Right kidney (tissue), 9 donors: ENCODE measurements at places on chromosomes 3 and 15.

- DNase-seq = no peak
These were observed 34.1 kb upstream of the MASP1 start for GRCh38 chr3:187325632-187326031.

DNA sequence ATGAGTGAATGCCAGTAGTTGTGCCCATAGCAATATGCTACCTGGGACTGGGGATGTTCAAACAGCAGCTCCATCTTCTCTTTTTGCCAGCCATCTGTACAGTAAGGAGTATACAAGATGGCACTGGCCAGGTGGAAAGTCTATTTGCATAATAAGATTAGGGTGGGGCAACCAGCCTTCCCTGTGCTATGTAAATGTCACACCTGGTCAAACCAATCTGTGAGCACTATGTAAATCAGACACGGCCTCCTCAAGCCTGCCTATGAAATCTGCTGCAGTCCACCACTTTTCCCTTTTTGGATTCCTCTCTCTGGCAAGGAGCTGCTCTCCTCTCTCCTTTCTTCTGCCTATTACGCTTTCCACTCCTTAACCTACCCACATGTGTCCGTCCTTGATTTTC lies 53.0 kb downstream of the C3orf80 start:
- DNase-seq = no peak

- DNase-seq = no peak
These were observed 162.4 kb downstream of the ADAMTSL3 start for GRCh38 chr15:83816124-83816883.

- no peak for DNase-seq
These were observed 50.6 kb upstream of the ULK4 start for GRCh38 chr3:42012383-42012934.

DNA sequence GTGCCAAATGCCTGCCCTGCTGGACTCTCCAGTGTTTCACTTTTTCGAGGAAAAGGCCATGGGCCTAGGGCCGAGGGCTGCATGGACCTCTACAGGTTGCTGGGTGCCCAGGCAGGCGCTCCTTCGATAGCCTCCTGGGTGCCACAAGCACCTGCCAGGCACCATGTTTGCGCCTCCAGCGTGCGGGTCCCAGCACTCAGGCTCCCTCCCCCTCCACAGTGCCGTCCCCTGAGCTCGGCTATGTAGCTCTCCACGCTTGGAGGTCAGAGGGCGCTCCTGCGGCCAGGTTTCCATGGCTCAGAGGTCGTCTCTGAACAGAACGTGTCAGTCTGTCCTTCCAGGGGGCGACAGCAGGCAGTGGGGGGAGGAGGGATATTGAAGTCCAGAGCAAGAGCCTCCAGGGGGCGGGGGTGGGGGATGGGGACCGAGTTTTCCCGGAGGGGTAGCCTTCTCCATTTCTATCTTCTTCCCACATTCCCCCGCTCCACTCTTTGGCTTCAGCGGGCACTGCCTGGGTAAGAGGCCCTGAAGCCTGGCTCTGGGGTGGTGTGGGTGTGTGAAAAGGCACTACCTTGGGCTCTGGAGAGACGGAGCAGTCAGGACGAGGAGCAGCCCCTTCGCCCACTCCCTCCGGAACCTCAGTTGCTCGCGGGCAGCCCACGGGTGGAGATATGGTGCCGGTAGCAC lies 3.6 kb downstream of the ONECUT1 start:
- peak; percentile 13 for DNase-seq

- no peak for DNase-seq
These were observed 86.3 kb upstream of the MEX3B start for GRCh38 chr15:82132096-82132495.

DNA sequence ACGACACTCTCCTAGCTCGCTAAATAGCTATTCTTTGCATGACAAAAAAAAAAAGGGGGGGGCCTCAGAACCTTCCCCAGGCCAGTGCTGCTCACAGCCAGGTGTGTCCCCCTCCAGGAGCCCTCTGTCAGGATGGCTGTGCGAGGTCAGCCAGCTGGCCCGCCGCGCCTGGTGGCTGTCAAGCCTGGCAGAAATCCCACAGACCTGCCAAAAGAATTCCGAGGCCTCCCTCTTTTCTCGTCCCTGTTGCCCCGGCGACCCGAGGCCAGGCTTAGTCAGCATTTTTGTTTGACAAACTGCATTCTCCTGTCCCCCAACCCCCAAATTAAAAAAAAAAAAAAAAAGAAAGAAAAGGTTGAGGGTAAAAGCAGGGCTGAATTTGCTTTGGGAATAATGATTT lies 61.9 kb downstream of the TM4SF4 start:
- no peak for DNase-seq

DNA sequence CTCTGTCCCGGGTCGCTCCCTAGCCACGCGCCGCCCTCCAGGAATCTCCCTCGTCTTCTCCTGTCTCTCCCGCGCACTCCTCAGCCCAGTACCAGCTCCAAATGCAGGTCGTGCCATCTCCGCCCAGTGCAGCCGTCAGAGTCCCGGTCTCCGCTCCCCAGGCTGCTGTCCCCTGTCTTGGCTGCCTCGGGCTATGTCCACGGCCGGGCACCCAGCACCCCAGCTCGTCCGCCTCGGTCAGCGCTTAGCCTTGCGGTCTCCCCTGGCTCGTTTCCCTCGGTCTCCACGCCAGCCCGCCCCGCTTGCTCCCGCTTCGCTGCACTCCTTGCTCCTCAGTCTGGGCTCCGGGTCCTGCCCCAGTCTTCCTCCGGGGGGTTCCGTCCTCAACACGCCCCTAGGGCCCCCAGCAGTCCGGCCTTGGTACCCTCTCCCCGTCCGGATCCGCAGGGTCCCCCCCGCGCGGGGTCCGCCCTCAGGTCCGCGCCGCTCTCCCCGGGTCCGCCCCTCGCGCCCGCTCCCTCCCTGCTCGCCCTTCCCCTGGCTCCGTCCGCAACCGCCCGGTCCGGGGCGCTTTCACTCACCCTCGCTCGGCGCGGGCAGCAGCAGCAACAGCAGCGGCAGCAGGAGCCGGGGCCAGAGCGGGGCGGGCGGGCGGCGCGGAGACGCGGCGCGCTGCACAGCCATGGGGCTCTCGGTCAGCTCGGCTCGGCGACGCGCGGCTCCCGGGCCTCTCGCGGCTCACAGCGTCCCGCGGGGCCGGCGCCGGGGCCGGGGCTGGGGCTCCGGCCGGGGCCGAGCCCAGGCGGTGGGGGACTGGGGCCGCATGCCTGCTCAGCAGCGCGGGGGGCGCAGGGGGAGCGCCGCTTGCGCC lies 462 bp downstream of the IGDCC3 start:
- peak; percentile 85 for DNase-seq

GRCh38 chr15:27990521-27991515 lies 108.3 kb downstream of the OCA2 start:
- peak; percentile 32 for DNase-seq

GRCh38 chr3:60622349-60622748 lies 628.9 kb downstream of the FHIT start:
- DNase-seq = no peak

DNA sequence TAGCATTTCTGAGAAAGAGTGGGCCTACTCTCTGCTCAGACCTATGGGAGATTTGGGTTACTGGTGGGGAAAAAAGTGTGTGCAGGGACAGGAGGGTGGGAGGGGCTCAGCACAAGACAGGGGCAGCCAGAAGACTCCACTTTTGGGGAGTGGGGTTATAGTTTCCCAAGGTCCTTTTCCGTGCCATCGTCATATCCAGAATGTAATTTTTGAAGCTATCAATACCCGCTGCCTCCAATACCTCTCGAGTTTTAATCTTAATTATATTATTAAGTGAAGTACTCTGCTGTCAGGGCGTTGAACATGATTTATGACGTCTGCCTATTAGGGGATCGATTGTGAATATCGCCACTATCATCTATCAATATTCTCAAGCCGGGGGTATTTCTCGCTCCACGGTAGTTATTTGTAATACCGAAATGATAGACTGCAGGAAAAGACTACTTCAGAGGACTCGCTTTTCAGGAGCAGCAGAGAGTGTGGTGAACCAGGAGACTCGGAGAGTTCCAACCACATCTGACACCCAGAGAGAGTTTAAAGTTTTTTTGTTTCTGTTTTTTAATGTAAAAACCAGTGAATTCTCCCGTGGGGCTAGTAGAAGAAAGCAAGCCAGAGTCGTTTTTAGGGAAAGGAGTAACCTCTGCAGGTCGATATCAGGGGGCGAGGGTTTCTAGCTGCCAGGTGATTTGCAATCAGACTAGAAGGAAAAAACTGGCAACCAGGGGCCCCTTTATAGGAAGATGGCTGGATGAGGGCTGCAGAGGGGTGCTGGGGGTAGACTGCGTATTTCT lies 20.6 kb downstream of the NR2F2 start:
- no peak for DNase-seq

GRCh38 chr3:138824114-138824506 lies 10.6 kb downstream of the PIK3CB start:
- peak; percentile 28 for DNase-seq

DNA sequence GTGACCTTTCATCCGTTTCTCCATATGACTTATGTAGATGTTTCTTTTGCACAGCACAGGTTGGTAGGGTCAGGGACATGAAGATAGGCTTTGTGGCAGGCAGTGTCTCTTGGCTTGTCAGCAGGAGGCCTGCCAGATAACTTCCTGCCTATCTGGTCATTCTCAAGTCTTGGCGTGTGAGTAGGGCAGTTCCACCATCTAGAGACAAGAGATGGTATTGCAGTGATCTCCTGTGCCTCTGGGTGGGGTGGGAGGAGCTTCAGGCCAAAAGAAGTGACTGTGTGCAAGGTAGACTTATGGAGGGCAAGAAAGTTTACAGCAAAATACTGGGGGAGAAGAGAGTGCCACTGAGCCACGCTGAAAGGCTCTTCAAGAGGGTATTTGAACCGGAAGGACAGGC lies 11.0 kb downstream of the TEX264 start:
- peak; percentile 32 for DNase-seq

GRCh38 chr3:152539191-152539764 lies 270.5 kb downstream of the MBNL1 start:
- no peak for DNase-seq

GRCh38 chr3:174958671-174959328 lies 99.7 kb downstream of the NAALADL2 start:
- no peak for DNase-seq

DNA sequence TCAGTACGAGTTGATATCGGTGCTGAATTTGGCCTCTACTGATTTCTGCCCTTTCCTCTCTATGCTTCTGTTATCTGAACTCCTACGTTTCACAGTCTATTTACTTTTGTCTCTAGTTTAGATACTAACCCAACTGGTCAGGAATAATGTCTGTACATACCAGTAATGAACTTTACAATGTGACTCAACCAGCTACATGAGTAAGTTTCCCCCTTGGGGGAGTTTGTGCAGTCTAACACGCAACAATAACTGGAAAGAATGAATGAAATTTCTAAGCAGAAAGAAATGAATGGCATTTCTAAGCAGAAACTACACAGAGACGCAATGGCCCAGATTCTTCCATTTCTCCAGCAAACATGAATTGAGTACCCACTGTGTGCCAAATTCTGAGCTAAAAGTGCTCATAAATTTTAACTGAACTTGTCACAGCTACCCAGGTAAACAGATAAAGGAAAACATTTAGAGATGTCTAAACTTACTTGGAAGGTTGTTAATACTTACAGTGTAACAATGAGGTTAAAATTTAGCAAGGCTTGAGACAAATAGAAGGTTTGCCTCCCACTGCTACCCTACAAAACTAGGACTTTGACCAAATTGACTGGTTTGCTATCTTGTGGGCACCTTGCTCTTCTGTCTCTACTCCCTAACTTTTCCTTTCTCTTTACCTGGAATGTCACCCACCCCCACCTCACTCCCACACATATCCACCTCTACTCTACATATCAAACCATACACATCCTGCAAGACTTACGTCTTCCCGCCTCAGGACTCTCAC lies 11.6 kb downstream of the UPK1B start:
- no peak for DNase-seq

- no peak for DNase-seq
These were observed 32.8 kb downstream of the LINGO1 start for GRCh38 chr15:77599899-77600298.

DNA sequence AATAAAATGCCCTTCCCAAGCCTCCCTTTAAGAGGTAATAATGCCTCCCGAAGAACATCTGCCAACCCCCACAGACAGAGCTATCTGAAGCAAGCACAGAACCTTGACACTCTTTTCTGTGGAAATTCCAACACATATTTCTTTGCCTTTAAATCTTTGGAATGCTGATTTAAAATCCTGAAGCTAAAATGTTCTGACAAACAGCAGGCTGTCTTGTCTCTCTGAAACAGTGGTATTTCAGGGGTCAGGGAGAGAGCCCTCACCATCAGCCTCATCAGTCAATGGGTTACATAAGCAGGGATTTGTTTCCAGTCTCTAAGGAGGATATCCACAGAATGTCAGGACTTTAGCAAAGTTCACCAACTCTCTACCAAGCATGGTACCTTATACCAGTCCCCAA lies 27.8 kb upstream of the ARHGEF3 start:
- no peak for DNase-seq

- DNase-seq = peak; percentile 18
These were observed 121.6 kb downstream of the TFDP2 start for GRCh38 chr3:142027735-142028134.

DNA sequence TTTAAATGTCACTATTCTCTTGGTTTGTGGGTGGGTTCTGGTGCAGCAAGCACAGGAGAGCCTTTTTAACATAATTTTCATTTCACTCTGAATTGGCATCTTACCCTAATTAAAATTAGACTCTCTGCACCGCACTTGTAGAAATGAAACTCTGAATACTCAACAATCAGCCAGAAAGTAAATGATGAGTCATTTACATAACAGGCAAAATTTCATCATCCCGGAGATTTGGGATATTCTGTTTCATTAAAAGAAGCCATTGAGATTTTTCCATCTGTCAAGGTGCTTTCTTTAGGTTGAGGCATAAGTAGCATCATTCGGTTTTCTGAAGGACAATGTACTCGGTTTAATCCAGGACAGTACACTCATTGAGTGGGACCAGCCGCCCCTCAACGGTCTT lies 111.0 kb downstream of the RFTN1 start:
- no peak for DNase-seq

- DNase-seq = no peak
These were observed 45.2 kb upstream of the SEC61A1 start for GRCh38 chr3:128007033-128007424.

- no peak for DNase-seq
These were observed 50.5 kb downstream of the MYO1E start for GRCh38 chr15:59322056-59322759.

DNA sequence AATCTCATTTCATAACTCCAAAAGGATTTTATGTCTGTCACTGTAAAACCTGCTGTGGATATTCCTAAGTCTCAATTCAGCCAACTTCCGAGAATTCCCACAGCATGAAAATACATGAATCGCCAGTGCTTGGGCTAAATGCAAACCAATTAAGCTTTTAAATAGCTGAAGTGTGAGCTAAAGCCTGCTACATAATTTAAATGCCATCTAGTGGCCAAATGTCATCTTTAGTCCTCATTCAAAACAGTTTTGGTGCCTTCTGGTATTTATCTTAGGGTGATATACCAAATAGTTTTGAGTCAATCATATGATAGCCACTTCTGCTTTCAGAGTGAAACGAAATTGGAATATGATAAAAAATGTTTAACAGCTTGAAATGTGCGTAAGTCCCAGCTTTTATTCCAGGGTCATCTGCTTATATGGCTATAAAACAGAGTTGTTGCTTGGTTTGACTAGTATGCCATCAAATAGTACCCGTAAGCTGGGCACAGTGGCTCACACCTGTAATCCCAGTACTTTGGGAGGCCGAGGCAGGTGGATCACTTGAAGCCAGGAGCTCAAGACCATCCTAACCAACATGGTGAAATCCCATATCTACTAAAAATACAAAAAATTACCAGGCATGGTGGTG lies 41.8 kb upstream of the CCNL1 start:
- no peak for DNase-seq
